Cardiac muscle cell (in vitro differentiated cells and primary cell): ENCODE measurements at places on chromosomes 7 and 10.

DNA sequence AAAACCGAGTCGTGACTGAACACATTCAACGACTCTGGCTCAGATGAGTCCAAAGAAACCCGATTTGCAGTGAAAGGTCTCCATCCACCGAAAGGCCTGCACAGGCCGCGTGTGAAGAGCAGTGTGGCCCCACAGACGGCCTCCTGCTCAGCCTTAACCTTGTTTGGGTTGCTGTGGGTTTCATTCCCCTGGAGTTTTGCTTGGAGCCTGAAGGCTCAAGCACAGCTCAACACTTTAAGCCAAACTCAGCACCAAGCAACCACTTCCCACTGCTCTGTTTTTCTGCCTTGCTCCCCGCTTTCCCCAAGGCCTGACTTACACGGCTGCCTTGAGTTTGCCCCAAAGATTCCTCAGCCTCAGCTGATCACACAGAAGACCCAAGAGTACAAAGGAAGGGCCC is 398.2 kb upstream of the NFE2L3 start:
- DNase-seq = no peak

- no peak for DNase-seq
Observed at GRCh38 chr10:133475821-133476640, 22.3 kb downstream of the SCART1 start.

- no peak for DNase-seq
Observed at GRCh38 chr10:17808971-17809841, at the start of gene MRC1. MRC1 (plus strand) TSS chr10:17809348; CDS start chr10:17809466, 118 bp downstream.

GRCh38 chr10:111034598-111035310 is 42.1 kb upstream of the ADRA2A start:
- no peak for DNase-seq

DNA sequence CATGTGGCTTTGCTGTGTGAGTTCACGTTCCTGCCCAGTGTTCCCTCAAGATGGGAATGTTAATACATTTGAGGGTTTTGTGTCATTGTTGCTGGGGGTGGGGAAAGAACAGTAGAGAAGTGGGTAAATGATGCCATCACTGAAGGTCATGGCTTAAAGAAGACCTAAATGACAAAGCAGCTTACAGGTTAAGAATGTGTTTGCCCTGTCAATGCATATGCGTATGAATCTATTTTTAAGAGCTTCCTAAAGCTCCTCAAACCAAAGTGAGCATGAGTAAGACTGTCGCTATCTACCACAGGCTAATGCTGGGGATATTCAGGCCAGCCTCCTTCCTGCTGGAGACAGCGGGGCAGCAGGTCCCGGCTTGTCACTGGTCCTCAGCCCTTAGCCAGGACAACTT is 162.9 kb downstream of the CREB5 start:
- DNase-seq = no peak

- peak; percentile 17 for DNase-seq
Observed at GRCh38 chr7:137328373-137329120, 15.0 kb downstream of the PTN start.

DNA sequence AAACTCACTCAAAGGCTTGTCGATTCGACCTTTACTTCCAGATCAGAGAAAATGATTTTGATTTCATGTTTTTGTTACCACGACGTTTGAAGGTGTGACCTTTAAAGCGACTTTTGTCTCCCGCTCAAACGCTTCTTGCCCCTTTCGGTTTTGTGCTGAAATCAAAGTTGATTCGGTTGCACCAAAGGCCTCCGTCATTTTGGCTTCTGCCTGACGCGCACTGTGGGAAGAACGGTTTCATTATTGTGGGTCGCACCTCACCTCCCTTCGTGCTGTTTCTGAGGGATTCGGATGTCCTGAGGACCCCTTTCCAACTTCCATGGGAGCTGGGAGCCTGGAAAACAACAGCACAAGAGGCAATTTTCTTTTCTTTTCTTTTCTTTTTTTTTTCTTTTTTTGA is 176.9 kb downstream of the DNAJB6 start:
- no peak for DNase-seq

DNA sequence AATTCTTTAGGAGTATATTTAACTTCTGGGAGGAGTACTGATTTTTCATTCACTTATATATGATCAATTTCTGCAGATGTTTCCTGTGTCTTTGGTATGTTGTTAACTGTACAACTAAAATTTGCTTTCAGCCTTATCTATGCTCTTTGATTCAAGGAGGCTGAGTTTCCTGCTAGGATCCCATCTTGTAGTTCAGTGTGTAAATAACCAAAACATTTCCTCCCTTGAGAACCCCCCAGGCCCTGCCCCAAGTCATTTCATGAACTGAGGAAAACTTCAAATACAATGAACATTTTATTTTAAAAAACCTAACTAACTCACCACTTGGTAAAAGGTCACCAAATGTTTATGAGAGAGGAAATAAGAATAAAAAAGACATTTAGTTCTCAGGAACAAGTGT is 55.5 kb downstream of the VWA2 start:
- DNase-seq = no peak

- no peak for DNase-seq
Observed at GRCh38 chr7:7119729-7120128, 62.6 kb upstream of the C1GALT1 start.

GRCh38 chr10:19966751-19967150 is 150.5 kb downstream of the PLXDC2 start:
- peak; percentile 62 for DNase-seq

DNA sequence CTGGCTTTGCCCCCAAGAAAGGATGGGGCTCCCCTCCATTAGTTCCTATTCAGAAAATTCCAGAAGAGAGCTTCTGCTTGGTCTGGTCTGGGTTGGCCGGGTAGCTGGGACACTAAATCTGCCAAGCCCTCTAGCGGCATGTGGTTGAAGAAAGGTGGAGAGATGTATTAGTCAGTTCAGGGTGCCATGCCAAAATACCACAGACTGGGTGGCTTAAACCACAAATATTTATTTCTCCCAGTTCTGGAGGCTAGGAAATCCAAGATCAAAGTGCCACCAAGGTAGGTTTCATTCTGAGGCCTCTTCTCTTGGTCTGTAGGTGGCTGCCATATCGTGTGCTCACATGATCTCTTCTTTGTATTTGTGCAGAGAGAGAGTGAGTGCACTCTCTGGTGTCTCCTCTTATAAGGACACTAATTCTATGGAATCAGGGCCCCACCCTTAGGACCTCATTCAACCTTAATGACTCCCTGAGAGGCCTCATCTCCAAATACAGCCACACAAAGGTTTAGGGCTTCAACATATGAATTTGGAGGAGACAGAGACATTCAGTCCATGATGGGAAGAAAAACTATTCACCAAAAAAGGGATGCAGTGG is 38.7 kb upstream of the MTPAP start:
- no peak for DNase-seq

GRCh38 chr7:114415064-114415989 is 712 bp downstream of the FOXP2 start:
- no peak for DNase-seq

DNA sequence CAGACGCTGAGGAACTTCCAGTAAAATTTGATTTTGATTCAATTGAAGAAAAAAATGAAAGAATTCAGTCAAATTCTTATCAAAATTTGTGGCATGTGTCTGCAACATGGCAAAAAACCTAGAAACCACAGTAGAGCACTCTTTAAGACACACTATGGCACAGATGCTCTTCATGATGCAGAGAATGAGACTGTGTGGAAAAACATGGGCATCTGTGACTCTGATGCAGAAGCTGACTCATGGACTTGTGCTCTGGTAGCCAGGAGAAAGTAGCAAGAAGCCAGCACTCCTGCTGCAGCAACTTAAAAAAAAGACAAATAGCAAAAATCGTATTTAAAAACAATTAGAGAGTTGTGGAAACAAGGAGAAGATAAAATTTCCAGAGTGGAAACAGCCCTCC is 8.9 kb upstream of the KCNK18 start:
- no peak for DNase-seq

DNA sequence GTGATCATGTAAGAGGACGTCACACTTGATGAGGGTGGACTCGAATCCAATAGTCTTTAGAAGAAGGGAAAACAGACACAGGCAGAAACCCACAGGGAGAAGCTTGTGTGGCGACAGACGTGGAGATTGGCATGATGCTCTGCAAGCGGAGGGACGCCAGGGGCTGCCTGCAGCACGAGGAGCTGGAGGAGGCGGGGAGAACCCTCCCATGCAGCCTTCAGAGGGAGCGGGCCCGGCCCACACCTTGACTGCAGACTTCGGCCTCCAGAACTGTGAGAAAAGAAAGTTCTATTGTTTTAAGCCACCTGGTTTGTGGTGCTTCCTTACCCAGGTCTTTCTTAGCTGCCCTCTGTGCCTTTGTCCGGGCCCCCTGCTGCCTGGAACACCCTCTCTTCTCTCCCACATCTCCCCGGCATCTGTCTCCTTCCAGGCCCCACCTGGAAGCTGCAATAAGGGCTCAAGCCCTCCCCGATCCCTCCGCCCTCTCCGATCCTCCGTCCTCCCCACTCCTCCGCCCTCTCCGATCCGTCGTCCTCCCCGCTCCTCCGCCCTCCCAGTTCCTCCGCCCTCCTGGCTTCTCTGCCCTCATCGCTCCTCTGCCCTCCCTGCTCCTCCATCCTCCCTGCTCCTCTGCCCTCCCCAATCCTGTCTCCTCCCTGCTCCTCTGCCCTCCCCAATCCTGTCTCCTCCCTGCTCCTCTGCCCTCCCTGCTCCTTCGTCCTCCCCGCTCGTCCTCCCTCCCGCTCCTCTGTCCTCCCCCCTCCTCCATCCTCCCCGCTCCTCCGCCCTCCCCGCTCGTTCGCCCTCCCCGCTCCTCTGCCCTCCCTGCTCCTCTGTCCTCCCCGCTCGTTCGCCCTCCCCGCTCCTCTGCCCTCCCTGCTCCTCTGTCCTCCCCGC is 17.4 kb upstream of the PRKAG2 start:
- no peak for DNase-seq

DNA sequence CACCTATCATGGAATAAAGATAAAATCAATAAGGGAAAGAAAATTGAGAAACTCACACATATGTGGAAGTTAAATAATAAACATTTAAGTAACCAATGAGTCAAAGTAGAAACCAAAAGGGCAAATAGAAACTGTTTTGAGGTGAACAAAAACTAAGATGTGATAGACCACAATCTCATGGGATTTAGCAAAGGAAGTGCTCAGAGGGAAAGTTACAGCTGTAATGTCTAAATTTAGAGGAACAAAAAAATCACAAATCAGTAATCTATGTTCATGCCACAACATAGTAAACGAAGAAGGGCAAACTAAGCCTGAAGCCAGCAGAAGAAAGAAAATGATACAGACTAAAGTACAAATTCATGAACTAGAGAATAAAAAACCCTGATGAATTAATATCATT is 16.3 kb downstream of the CYP3A4 start:
- DNase-seq = no peak

DNA sequence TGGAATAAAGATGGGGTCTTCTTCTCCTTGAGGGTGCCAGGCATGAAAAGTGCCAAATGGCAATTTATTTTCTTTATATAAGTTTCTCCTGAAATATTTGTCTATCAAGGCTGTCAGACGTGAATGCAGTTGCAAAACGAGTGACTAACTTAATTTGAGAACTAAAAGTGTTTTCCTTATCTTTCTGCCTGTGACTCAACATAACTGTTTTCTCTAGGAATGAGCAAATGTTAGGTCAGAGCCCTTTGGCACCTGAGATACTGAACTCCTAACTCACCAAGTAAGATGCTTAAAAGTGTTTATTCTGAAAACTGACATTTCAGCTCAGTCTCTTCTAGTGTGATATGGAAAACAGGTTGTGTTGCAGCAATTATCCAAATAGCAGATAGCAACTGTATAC is 197.0 kb downstream of the STK31 start:
- no peak for DNase-seq

DNA sequence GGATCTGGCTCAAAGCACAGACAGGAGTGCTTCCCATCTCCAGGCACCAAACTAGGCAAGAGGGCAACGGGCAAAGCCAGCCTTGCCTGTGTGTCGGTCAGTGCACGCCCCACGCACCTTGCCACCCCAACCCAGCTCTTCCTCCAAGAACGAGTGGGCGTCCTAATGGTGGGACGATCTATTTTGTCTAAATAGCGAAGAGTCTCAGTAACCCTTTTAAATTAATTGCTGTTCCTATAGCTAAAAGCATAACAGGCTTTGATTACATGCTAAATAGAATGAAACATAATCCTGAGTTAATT is 12.2 kb downstream of the EN2 start:
- no peak for DNase-seq

GRCh38 chr10:98332623-98333269 is 64.8 kb upstream of the LOXL4 start:
- no peak for DNase-seq

- DNase-seq = no peak
Observed at GRCh38 chr10:14358886-14359573, 28.3 kb upstream of the FRMD4A start.

- DNase-seq = no peak
Observed at GRCh38 chr10:79084012-79084971, 15.5 kb downstream of the ZMIZ1 start.

DNA sequence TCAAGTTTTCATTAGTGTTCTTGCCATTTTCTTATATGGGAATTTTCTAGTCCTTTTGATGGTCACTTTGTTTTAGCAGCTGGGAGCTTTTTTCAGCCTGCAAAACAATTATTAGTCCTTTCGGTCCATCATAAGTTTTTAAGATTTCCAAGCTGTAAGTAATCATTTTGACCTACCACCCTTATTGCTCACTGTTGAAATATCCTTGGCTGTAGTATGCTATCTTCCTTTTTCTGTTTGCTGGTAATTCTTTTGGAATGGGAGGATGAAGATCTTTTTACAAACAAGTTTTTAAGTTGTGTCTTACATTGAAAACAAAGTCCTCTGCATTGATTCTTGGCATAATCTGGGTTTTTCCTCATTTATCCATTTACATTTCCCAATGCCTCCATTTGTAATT is 24.0 kb downstream of the BZW2 start:
- no peak for DNase-seq

DNA sequence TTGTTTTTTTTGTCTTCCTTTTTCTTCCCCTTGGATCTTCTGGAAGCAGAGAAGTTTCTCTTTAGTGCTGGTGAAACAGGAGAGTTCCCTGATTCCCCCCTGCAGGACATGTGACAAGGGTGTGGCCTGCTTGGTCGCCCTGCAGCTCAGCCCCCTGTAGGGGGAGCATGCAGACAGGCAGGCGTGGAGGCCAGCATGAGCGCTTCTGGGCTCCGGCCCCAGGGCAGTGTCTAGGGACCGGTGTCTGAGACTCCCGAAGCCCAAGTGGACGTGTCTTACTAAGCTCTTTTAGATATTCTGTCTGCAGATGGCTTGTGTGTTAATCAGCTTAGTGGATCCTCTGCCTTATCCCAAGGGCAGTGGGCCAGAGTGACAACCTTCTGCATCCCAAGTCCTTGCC is 26.1 kb downstream of the PRSS58 start:
- no peak for DNase-seq
